ENCODE measurements at places on chromosomes 3 and 15.

DNA sequence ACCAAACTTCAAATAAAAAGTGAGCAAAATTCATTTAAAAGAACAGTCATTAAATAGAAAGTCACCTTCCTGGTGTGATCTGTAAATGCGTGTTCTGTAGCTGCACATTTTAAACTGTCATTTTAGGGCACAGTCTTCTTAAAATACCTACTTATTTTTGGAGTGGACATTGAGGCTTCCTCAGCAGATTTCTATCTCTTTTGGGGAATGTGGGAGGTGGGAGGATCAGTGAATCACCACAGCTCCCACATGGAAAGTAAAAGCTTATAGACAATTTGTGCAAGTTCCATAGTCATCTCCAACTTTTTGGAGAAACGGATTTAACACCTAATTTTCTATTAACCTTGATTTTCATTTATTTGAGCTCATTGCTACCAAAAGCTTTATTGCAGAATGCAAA lies 21.0 kb upstream of the MOBP start:
- no peak for DNase-seq

- no peak for DNase-seq
These were observed 10.2 kb upstream of the HHATL start for GRCh38 chr3:42712688-42713372.

- no peak for DNase-seq
These were observed 221.8 kb downstream of the THRB start for GRCh38 chr3:24272875-24273274.

DNA sequence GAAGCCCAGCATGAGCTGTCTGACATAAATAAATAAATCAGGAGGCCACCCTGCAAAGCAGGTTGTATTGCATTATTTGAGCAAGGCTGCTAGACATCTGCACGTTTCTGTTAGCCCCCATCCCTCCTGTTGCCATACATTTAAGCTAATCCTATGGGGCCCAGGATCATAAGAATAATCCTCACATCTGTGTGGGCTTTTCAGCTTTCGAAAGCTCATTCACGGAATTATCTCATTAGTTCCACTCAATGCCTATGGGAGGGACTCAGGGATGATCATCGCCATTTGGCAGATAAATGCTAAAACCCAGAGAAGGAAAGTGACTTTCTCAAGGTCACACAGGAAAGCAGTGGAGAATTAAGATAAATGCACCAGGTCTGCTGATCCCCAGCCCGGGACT lies 123.4 kb downstream of the TLE3 start:
- no peak for DNase-seq

GRCh38 chr3:9403463-9403862 lies 6.0 kb downstream of the SETD5 start:
- DNase-seq: no peak

DNA sequence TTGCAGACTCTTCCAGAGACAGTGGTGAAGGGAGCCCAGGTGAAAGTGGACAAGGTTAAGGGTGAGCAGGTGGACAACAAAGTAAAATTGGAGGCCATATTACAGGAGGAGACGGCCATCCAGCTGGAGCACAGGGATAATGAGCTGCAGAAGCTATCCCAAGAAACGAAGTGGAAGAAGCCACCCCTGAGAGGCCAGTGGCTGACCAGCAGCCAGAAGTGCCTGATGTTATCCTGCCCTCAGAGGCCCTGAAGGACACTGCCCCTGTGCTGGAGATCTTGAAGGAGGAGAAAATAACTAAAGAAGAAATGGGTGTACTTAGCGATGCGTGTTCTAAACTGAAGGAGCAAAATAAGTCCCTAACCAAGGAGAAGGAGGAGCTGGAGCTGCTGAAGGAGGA lies 107.6 kb downstream of the SMAD6 start:
- DNase-seq: no peak

GRCh38 chr15:38788918-38789317 lies 224.3 kb upstream of the RASGRP1 start:
- DNase-seq: no peak

DNA sequence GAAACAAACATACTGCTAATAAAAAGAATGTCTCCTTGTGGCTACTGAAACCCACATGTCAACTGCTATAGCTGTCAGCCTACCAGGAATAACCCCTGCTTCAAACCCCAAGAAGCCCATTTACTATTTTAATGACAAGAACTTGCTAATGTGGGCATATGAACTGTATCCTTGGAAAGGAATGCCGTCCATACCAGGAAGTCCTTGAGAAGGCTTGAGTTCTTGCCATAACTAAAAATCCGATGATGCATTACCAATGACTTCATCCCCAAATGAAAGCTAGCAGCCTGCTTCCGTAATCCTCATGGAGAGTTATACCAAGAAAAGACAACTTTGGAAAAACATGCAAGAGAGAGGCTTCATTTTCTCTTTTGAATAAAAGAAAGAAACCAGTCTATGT lies 34.8 kb downstream of the MINDY4B start:
- DNase-seq: no peak

GRCh38 chr3:195893516-195893915 lies 14.8 kb downstream of the TNK2 start:
- DNase-seq: no peak

GRCh38 chr15:38389924-38390542 lies 63.9 kb upstream of the FAM98B start:
- peak; percentile 0 for DNase-seq
